ENCODE measurements at places on chromosomes 2 and 18.

GRCh38 chr2:112257575-112257974 lies 2.7 kb upstream of the ZC3H8 start:
- DNase-seq = no peak

- no peak for DNase-seq
These were observed 29.0 kb upstream of the ACVR1 start for GRCh38 chr2:157905092-157905491.

- DNase-seq = no peak
These were observed 20.9 kb upstream of the ANXA4 start for GRCh38 chr2:69721022-69721421.

DNA sequence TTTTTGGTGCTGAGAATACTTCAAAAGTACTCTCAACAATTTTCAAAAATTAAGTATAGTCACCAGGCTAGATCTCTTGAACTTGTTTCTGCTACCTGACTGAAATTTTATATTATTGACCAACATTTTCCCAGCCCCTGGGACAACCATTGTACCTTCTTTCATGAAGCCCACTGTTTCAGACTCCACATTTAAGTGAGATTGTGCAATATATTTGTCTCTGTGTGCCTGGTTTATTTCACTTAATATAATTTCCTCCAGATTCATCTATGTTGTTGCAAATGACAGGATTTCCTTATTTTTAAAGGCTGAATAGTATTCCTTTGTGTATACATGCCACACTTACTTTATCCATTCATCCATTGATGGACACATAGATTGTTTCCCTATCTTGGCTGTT lies 354.2 kb upstream of the VRK2 start:
- no peak for DNase-seq

DNA sequence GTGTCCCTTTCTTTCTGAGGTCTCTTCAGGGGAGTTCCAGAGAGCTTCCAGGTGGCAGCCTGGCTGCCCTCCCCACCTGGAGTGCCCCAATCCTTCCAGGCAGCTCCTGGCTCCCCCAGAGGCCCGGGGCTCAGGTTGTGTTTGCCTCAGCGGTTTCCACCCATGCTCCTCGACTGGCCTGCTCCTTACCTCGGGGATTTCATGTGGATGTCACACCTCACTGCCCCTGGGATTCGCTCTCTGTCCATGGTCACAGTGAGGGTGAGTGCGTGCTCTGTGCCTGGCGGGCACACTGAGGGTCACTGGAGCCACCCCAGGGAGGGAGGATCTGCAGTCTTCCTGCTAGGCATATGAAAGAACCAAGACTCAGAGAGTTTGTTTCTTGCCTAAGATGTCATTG lies 2.1 kb upstream of the TOGARAM2 start:
- no peak for DNase-seq

DNA sequence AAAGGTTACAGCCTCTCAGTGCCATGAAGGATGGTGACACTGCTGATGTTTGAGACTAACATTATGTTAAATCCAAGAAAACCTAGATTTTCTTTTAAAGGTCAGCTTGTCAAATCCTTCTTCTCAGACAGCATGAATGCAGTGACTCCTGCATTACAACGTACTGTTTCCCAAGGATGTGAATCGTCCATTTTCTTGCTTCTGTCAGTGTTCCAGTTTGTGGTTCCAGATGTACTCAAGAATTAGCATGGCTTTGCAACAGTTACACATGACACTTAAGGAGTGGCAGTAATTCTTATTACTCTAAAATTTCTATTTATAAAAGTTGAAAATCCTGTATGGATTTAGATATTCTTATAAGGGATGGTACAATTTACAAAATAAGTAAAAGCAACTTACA lies 1.5 kb upstream of the TTC39C start:
- no peak for DNase-seq

GRCh38 chr2:223494496-223494895 lies 107.7 kb downstream of the SCG2 start:
- no peak for DNase-seq

GRCh38 chr18:23703057-23703986 lies 14.1 kb downstream of the LAMA3 start:
- peak; percentile 20 for DNase-seq

All from AML-193 (cell line).